ENCODE measurements at places on chromosomes 1 and 21.

DNA sequence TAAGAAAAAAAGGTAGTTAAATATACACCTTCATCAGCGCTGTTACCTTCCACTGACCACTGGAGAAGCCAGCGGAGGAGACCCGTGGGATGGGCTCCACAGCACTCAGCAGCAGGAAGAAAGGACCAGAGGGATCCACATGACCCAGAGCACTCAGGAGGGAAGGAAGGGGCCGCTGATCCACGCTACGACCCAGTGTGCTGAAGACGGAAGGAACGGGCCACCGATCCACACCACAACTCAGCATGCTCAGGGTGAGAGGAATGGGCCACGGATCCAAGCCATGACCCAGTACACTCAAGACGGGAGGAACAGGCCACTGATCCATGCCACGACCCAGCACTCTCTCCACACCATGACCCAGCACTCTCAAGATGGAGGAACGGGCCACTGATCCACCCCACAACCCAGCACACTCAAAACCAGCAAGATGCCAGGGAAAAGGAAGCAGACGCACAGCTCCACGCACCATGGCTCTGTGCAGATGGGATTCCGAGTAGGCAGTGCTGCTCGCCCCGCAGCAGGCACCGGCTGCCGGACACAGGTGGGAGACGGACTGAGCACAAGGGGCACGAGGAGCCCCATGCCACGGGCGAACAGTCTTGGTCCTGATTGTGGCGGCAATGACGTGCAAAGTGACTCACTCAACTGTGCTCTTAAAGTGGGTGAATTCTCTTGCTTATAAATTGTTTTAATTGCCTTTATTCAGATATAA is 8.7 kb downstream of the WRAP73 start:
- no peak for DNase-seq

- DNase-seq = no peak
These were observed 10.3 kb upstream of the EVI5 start for GRCh38 chr1:92795166-92795565.

- DNase-seq = no peak
These were observed 21.0 kb downstream of the YIPF1 start for GRCh38 chr1:53868565-53868964.

GRCh38 chr1:216936779-216937178 is 213.6 kb upstream of the ESRRG start:
- no peak for DNase-seq

GRCh38 chr1:221494670-221495069 is 247.2 kb downstream of the DUSP10 start:
- DNase-seq = no peak

GRCh38 chr1:241311056-241311746 is 45.8 kb downstream of the RGS7 start:
- DNase-seq = no peak
